ENCODE measurements at places on chromosomes 3 and 15.
A peak's percentile ranks its signal among the peaks of the same experiment; 100 is the strongest.

DNA sequence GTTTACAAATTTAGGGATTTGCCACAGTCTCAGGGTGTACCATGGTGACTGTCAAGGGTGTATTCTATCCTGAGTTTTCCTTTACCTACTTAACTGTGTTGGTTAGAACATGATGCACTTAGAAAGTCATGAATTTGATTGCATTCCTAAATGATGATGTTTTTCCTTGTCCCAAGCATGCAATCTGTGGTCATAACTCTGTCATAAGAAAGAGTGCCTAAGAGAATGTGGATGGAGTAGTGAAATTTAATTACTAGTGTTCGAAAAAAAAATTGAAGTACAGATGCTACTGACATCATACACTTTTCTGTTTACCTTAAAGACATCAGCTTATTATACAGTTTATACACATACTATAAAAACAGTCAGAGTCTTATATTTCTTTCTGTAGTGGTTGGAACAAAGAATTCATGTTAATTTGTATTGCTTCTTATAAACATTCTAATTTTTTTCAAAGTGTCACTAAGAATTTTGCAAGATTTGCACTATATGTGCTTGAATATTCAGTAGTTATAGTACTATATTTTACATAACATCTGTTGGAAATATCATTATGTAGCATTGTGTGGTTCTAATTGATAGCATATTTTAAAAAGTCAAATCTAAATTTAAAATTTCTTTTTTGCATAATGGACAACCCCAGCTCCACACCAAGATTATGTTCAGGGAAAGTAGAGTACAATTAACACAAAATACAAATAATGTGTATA is 231.3 kb upstream of the KCNMB2 start:
- DNase-seq: no peak

DNA sequence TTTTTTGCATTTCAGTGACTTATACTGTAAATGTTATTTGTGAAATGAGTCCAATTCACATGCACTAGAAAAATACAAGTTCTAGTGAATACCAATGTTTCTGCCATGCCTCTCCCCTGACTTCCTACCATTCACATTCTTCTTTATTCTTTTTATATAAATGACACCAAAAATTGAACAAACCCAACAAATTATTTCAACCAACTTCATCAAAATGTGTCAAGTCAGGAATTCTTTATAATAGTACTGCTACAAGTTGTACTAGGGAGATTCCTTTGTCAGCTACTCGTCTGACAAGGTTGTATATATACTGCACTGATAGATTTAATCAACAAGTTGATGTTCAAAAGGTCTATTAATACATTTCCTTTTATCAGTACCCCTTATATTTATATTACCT is 3.0 kb downstream of the TBL1XR1 start:
- no peak for DNase-seq

DNA sequence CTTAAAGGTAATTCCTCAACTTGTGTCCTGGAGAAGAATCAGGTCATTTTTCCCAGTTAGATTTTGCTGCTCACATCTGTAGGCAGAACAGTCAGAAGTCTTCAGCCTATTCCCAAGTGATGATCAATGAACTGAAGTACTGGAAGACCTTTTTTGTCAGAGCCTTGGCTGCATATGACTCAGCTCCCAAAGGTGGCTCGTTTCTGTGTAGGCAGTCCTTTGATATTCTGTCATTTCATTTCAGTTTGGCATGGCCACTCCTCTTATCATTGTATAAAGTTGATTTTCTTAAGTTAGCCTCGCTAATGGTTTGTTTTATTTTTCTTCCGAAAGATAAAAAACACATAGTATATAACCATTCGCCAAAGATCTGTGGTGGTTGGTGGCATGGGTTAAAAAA is 90.7 kb downstream of the KLHL25 start:
- DNase-seq: no peak

DNA sequence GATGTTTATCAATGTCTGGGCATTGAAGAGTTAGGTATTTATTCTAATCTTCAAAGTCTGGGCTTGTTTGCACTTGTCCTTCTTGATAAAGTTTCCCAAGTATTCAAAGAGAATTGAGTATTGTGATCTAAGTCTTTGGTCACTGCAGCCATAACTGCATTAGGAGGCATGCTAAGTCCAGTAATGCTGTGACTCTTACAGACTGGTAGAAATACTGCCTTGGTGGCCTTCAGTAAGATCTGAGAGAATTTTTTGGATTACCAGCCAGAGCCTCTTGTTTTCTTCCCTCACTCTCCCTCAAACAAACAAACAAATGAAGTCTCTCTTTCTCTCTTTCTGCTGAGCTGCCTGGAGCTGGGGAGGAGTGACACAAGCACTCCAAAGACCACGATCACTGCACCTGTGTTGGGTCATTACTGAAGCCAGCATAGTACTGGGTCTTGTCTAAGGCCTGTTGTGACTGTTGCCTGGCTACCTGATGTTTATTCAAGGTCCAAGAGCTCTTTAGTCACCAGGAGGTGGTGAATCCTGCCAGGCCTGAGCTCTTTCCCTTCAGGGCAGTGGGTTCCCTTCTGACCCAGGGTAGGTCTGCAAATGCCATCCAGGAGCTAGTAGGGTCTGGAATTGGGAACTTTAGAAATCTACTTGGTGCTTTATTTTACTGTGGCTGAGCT is 14.8 kb upstream of the RBP2 start:
- DNase-seq: no peak

DNA sequence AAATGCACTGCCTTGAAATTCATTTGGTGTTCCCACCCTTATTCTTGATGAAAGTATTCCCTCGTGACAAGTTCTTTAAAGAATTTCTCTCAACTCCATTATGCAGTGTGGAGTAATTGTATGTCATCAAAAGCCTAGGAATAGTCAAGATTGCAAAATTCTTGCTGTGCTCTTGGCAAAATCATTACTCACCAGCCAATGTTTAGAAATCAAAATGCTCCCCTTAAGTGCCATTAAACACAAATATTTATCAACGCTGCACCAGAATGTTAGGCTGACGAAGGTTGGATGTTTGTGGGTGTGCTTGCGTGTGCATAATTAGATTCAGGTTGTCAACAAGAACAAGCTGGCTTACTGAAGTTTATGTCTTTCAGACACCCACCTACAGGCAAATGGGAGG is 40.5 kb downstream of the SST start:
- no peak for DNase-seq

DNA sequence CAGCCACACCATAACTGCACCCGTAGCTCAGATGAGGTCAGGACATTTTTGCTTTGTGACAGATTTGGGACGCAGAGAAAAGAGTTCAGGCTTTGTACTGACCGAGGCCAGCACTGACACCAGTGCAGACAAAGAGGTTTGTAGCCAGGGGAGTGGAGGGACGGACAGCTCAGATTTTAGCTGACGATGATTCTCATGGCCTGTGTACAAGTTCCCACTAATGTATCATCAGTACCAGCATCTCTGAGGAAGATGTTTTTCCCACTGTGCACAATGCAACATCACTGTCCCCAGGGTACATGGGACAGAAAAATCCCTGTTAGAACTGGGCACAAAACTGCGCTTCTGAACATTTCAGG is 112.7 kb downstream of the SLCO3A1 start:
- no peak for DNase-seq

DNA sequence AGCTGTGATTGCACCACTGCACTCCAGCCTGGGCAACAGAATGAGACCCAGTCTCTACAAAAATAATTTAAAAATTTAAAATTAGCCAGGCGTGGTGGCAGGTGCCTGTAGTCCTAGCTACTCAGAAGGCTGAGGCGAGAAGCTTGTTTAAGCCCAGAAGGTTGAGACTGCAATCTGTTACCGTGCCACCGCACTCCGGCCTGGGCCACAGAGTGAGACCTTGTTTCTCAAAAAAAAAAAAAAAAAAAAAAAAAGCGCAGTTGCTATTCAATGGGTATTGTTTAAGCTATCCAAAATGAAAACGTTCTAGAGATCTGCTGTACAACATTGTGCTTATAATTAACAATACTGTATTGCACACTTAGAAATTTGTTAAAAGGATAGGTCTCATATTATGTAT is 24.0 kb downstream of the ZNF148 start:
- DNase-seq: no peak

- no peak for DNase-seq
Measured at GRCh38 chr15:82918162-82918561, 34.4 kb downstream of the HOMER2 start.

GRCh38 chr3:144662729-144663128 is 691.1 kb downstream of the DIPK2A start:
- DNase-seq: no peak

- peak; percentile 9 for DNase-seq
Measured at GRCh38 chr3:3799173-3800079, at the start of gene LRRN1. Gene LRRN1 (plus strand): TSS chr3:3799431. CDS start chr3:3844642, 45,211 bp downstream.

DNA sequence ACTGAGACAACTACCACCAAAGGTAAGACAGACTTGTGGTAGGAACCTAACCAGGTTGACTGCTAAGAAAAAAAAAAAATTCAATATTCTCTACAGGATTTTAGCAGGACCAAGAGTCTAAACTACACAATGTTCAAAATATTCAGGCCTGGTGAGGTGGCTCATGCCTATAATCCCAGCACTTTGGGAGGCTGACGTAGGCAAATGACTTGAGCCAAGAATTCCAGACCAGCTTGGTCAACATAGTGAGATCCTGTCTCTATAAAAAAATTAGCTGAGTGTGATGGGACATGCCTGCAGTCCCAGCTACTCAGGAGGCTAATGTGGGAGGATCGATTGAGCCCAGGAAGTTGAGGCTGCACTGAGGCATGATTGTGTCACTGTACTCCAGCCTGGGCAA is 341.6 kb upstream of the WNT5A start:
- no peak for DNase-seq

DNA sequence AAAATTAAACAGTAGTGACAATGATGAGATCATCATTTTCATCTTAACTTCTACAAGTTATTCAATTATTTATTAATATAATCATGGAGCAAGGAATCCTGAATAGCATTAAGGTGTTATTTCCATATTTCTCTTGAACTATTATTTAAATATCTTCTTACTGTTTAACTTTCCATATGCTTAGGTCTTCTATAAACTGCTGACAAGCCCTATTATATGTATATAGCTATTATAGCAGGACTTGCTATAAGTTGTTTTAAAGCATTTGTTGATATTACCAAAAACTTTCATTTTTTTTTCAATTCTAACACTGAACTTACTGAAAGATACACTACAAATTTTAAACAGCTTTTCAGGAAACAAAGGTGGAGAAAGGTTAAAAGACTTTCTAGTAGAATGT is 76.7 kb downstream of the PLD1 start:
- no peak for DNase-seq

DNA sequence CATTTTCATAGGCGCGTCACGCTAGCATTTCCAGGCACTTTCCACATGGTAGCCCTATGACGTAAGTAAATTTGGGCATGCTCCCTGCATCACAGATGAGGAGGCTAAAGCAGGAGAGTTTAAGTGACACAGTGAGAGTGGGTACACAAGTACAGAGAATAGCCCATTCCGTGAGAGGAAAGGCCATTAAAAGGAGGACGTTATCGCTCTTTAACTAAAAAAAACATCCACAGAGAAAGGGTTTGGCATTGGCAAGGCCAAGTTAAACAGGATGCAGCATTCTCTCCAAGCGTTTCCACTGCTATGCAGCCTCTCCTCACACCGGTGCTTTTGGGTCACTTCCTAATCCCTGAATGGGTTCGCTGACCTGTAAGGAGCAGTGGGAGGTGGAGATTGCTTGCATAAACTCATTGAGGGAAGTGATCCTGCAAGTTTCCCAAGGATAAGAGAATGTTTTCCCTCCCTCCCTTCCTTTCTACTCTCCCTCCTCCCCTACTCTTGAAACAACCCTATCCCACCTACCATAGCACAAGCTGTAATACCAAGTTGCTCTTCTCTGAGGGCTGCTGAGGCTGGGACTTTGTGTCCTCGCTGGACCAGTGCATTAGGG is 147.7 kb downstream of the VGLL4 start:
- DNase-seq: no peak
